ENCODE measurements at places on chromosomes 7 and 10. TPM values are rescaled to one million over a fixed set of nuclear protein-coding genes. Genes with fewer than 3 reads are reported as not detected.

- no peaks in the 10 kb centered on the region for H3K36me3 ChIP-seq
- H3K4me3 ChIP-seq: no peak overlapping the region
- H3K27ac ChIP-seq: no peak overlapping the region
- DNase-seq: no peak
These were observed 149.2 kb downstream of the GNAT3 start for GRCh38 chr7:80362677-80363076.

GRCh38 chr10:125062914-125063230, 97.5 kb downstream of the CTBP2 start:
- no peak for DNase-seq
- H3K4me3 ChIP-seq: no peak overlapping the region
- H3K4me1 ChIP-seq: peaks cover 89% of the 10 kb centered on the region
- no peaks in the 10 kb centered on the region for H3K27me3 ChIP-seq

- H3K4me3 ChIP-seq: no peak overlapping the region
- no peaks in the 10 kb centered on the region for H3K36me3 ChIP-seq
- no peak overlapping the region for H3K27ac ChIP-seq
These were observed 3.8 kb downstream of the PDE1C start for GRCh38 chr7:32066441-32066840.

- peak overlapping the region; percentile 10 for H3K4me3 ChIP-seq
- H3K4me1 ChIP-seq: peaks cover 5% of the 10 kb centered on the region
- no peak for DNase-seq
- H3K36me3 ChIP-seq: no peaks in the 10 kb centered on the region
- no peaks in the 10 kb centered on the region for H3K27me3 ChIP-seq
These were observed 51.6 kb upstream of the SRRM3 start for GRCh38 chr7:76149847-76150691.

BTBD16 gene
- not detected for total RNA-seq

- DNase-seq: no peak
- no peaks in the 10 kb centered on the region for H3K27me3 ChIP-seq
- no peak overlapping the region for H3K27ac ChIP-seq
These were observed 102.1 kb downstream of the PPP1R17 start for GRCh38 chr7:31788883-31789680.

DNA sequence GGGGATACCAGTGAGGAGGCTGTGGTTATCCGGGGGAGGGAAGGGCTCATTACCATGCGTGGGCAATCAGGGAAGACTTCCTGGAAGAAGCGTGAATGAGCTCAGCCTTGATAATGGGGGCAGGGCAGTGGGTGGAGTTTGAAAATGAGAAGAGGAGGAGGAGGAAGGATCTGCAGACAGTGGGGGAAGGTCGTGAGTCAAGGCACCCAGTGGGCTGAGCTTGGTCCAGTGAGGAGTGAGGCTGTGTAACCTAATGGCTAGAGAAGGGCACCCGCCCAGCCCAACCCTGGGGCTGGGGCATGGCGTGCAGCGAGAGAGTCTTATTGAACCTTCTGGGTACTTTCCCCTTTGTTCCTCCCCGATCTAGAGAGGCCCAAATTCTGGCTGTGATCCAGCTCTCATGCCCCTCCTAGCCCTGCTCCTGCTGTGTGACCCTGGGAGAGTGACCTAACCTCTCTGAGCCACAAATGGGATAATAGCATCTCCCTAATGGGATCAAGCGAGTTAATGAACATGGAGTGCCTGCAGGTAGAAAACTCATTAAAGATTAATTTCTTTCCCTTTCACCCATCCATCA, 31.5 kb downstream of the CLIP2 start:
- H3K27ac ChIP-seq: no peak overlapping the region
- H3K27me3 ChIP-seq: no peaks in the 10 kb centered on the region
- H3K4me1 ChIP-seq: no peaks in the 10 kb centered on the region
- H3K36me3 ChIP-seq: peaks cover 17% of the 10 kb centered on the region

DNA sequence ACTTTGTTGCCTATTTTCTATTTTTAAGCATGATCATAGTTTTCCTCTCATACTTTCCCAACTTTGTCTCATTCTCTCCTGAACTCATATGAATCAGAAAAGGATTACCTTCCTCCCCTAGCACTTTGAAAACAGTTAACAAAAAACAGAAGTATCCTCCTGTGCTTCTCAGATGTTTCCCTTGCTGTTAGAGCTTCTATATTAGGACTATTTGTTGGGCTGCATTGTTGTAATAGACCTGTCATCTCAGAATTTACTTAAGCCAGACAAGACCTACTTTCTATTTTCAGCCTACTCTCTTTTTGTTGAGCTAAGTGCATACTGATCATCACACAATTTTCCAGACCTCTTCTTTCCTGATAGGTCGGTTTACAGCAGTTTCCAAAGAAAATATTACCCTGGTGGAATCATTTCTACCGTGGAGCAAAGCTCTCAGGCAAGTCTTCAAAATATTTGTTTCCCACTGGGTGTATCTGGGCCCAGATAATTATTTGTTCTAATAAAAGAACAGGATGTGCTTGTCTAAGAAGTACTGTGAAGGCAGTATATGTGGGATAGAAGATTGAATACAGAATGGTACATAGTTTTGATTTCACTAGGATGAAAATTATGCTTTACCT, 411.9 kb upstream of the KLF6 start:
- no peaks in the 10 kb centered on the region for H3K36me3 ChIP-seq
- H3K27ac ChIP-seq: peak overlapping the region; percentile 78
- H3K4me1 ChIP-seq: peaks cover 27% of the 10 kb centered on the region
- no peak for DNase-seq
- H3K27me3 ChIP-seq: no peaks in the 10 kb centered on the region

- H3K27ac ChIP-seq: no peak overlapping the region
- H3K36me3 ChIP-seq: no peaks in the 10 kb centered on the region
- DNase-seq: no peak
- H3K27me3 ChIP-seq: no peaks in the 10 kb centered on the region
- H3K4me1 ChIP-seq: no peaks in the 10 kb centered on the region
These were observed 26.6 kb upstream of the WNT8B start for GRCh38 chr10:100436255-100436654.

DNA sequence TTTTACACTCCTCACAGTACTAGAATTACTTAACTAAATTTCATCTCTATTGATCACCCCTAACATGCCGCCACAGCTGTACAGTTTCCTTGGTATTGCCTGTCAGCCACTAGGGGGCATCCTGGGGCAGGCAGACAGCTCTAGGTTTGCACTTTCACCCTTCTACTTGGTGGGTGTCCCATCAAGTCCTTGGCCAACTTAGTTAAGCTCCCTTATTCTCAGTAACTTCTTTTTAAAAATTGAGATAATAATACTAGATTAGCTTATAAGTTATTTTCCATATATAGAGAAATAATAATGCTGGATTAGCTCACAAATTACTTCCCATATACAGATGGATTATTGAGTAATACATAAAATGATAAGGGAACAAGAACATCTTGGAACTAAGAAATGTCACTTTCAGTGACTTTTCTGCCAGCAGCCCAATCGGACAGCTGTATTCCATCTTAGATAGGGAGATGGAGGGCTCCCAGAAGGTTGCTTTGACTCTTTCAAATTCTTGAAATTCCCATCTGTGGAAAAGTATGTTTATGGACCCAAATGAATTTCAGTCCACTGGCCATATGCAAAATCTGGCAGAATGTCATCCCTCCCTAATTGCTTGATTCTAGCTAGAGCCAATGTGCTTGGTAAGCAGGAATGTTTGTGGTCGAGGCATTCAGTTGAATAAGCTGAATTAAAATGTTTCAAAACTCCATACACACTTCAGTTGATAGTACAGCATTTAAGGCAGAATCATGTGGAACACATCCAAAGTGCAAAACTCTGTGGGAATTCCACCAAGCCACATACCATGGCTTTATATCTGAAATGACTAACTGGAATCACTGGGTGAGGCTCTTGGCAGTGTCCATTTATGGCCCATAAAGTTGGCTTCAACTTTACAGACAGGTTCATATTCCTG, 309.7 kb downstream of the CSTF2T start:
- no peak overlapping the region for H3K4me3 ChIP-seq
- H3K36me3 ChIP-seq: no peaks in the 10 kb centered on the region
- no peak overlapping the region for H3K27ac ChIP-seq

- DNase-seq: no peak
- no peaks in the 10 kb centered on the region for H3K27me3 ChIP-seq
- no peak overlapping the region for H3K27ac ChIP-seq
These were observed 203.6 kb upstream of the AKR1E2 start for GRCh38 chr10:4622384-4622783.

GRCh38 chr10:6811153-6811552, 231.1 kb upstream of the PRKCQ start:
- no peak overlapping the region for H3K4me3 ChIP-seq
- no peaks in the 10 kb centered on the region for H3K4me1 ChIP-seq
- no peak for DNase-seq
- no peaks in the 10 kb centered on the region for H3K27me3 ChIP-seq

GRCh38 chr10:8088504-8088903, 34.0 kb downstream of the GATA3 start:
- no peaks in the 10 kb centered on the region for H3K27me3 ChIP-seq
- no peaks in the 10 kb centered on the region for H3K36me3 ChIP-seq
- no peak overlapping the region for H3K27ac ChIP-seq
- DNase-seq: no peak

AMZ1 gene
- total RNA-seq: 1.2 TPM

DNA sequence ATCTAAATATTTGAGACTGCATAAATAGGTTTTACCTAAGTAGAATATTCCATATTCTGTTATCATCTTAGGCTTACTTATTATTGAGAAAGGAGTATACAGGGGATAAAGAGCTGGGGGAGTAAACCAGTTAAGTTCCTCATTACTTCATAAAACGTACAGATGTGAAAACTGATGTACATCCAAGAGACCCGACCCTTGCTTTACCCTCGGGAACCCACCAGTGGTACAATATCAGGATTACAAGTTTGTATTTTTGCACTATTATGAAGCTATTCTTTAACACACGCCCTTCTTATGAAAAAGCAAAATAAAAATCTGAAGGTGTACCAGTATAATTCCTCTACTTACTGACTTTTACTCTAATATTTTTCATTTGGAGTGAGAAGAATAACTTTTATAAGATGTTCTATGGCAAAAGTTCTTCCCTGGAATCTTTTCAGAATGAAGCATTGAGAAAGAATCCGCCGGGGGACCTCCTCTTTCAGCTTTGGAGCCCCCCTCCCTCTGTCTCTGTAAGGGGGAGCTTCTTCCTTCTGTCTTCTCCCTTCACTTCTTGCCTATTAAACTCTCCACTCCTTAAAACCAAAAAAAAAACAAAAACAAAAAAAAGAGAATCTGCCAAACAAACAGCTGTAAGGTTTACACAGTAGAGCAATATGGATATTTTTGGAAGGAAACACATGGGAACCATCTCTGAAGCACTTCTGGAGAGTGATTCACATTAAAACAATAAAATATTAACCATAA, 550.0 kb downstream of the TNS3 start:
- DNase-seq: no peak
- no peaks in the 10 kb centered on the region for H3K4me1 ChIP-seq
- no peaks in the 10 kb centered on the region for H3K27me3 ChIP-seq
- no peaks in the 10 kb centered on the region for H3K36me3 ChIP-seq
- no peak overlapping the region for H3K27ac ChIP-seq
- H3K4me3 ChIP-seq: no peak overlapping the region

CACNA2D1 gene
- total RNA-seq: 60.0 TPM

- H3K27me3 ChIP-seq: no peaks in the 10 kb centered on the region
- no peaks in the 10 kb centered on the region for H3K36me3 ChIP-seq
- no peak for DNase-seq
These were observed 382.7 kb upstream of the RNF32 start for GRCh38 chr7:156257904-156258303.

MACROH2A2 gene
- 6.2 TPM for total RNA-seq

DNA sequence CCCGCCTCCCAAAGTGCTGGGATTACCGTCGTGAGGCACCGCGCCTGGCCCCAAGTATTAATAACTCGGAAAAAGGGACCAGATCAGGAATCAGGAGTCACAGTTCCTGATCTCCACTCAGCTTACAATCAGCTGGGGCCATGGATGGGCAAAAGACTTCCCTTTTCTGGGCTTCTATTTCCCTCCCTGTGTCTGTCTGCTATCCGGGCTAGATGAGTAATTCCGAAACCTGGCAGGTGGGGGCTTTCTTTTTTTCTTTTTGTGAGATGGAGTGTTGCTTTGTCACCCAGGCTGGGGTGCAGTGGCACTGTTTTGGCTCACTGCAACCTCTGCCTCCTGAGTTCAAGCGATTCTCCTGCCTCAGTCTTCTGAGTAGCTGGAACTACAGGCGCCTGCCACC, 11.6 kb downstream of the RPS24 start:
- no peak for DNase-seq
- peaks cover 13% of the 10 kb centered on the region for H3K36me3 ChIP-seq
- no peak overlapping the region for H3K4me3 ChIP-seq
- H3K4me1 ChIP-seq: peaks cover 10% of the 10 kb centered on the region

SCIN gene
- 0.50 TPM for total RNA-seq

UNCX gene
- total RNA-seq: not detected

- H3K27me3 ChIP-seq: no peaks in the 10 kb centered on the region
- H3K36me3 ChIP-seq: peaks cover 25% of the 10 kb centered on the region
- no peak for DNase-seq
- no peak overlapping the region for H3K4me3 ChIP-seq
These were observed 14.3 kb downstream of the EIF4EBP2 start for GRCh38 chr10:70418229-70418628.

- peaks cover 36% of the 10 kb centered on the region for H3K4me1 ChIP-seq
- no peak overlapping the region for H3K4me3 ChIP-seq
- no peak for DNase-seq
- H3K27me3 ChIP-seq: peaks cover 86% of the 10 kb centered on the region
These were observed 9.1 kb downstream of the EN2 start for GRCh38 chr7:155466814-155467733.

CCL26 gene
- total RNA-seq: 1.2 TPM

- no peaks in the 10 kb centered on the region for H3K36me3 ChIP-seq
- peaks cover 36% of the 10 kb centered on the region for H3K4me1 ChIP-seq
- H3K4me3 ChIP-seq: peak overlapping the region; percentile 53
- peak overlapping the region; percentile 57 for H3K27ac ChIP-seq
These were observed 28.2 kb upstream of the BMS1 start for GRCh38 chr10:42754155-42755027.

DNA sequence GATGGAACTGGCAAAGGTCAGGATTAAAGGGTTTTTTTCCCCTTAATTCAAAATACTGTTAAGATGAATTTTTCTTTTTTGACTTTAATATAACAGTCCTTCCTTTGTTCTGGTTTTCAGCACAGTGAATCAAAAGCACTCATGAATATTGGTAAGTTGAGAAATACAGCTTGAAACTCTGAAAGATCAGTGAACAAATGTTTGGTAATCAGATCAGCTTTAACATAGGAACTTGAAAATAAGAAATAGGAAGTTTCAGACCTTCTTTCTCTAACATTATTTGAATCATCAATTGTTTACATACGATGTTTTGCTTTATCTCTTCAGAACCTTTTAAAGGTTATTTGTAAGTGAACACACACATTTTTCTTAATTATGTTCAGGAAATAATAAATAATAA, 90.5 kb downstream of the SGMS1 start:
- no peaks in the 10 kb centered on the region for H3K27me3 ChIP-seq
- no peak for DNase-seq
- H3K4me3 ChIP-seq: no peak overlapping the region
- no peaks in the 10 kb centered on the region for H3K36me3 ChIP-seq

GRCh38 chr7:90605055-90605454, 8.9 kb downstream of the CDK14 start:
- no peak overlapping the region for H3K4me3 ChIP-seq
- peaks cover 12% of the 10 kb centered on the region for H3K4me1 ChIP-seq
- DNase-seq: no peak
- H3K27ac ChIP-seq: no peak overlapping the region
- H3K27me3 ChIP-seq: no peaks in the 10 kb centered on the region

- H3K27me3 ChIP-seq: no peaks in the 10 kb centered on the region
- no peak for DNase-seq
- H3K4me1 ChIP-seq: no peaks in the 10 kb centered on the region
These were observed 77.2 kb downstream of the CH25H start for GRCh38 chr10:89129911-89130310.

Data from esophagus muscularis mucosa (tissue), 4 donors.